Panc1 (cell line): ENCODE measurements at places on chromosomes 6 and 20.
A peak's percentile ranks its signal among the peaks of the same experiment; 100 is the strongest.

- no peak for DNase-seq
Measured at GRCh38 chr6:135266675-135267074, 85.6 kb downstream of the MYB start.

DNA sequence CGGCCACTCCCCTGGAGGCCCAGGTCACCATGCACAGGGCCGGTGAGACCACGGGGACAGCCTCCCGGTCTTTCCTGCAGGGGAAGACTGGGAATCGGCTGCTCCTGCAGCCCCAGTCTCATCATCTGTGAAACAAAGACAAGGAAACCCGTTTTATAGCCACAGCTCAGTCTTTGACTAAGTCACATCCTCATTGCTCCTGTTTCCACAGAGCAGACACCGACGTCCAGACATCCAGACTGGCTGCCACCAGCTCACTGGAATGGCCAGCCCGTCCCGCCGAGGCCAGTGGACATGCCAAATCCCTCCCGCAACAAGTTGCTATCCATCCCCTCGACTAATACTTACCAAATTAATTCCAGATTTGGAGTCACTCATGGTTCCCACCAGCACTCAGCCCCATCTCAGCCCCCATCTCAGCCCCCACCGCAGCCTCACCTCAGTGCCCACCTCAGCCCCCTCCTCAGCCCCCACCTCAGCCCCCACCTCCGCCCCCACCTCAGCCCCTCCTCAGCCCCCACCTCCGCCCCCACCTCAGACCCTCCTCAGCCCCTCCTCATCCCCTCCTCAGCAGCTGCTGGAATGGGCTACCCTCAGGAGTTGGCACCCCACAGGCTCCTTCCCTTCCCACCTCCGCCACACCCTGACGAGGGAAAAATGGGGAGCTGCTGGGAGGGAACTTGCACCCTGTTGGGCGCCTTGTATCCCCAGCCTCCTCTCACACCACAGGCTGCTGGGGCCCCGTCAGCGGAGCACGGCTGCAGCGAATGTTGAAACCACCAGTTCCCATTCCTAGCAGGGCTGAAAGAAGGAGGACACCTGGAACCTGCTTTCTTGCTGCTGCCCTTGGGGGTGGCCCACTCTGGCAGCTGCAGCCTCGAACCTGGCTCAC is 48.7 kb downstream of the YTHDF1 start:
- DNase-seq = no peak

- no peak for DNase-seq
Measured at GRCh38 chr6:142481466-142481865, 179.7 kb downstream of the ADGRG6 start.

GRCh38 chr6:35439308-35439707 is 12.8 kb upstream of the FANCE start:
- no peak for DNase-seq

GRCh38 chr6:156741287-156742073 is 35.7 kb upstream of the ARID1B start:
- DNase-seq = no peak

DNA sequence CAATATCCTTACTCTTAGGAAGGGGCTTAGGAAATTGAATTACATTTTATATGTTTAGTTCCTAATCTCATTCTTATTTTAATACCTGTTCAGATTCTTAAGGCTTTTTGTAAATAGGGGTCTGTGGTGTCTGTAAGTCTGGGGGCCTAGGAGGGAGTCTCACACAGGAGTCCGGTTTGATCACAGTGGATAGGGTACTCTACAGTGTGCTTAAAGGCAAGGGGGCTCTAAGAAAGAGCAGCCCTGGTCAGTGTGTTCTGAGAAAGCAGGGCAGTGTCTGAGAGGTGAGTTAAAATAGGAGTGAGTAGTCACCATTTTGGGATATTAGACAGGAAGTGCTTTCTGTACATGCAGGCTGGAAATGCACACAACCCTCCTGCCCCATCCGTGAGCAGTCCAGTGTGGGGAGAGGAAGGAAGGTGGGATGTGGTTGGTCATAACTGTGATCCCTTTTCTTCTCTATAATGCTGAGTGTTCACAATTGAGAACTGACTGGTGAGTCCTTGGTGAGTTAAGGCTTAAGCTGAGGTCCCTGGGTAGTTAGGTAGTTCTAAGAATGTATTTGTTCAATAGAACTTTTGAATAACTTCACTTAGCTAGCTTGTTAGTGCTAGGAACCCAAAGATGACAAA is 50.0 kb downstream of the CDKAL1 start:
- DNase-seq = no peak

DNA sequence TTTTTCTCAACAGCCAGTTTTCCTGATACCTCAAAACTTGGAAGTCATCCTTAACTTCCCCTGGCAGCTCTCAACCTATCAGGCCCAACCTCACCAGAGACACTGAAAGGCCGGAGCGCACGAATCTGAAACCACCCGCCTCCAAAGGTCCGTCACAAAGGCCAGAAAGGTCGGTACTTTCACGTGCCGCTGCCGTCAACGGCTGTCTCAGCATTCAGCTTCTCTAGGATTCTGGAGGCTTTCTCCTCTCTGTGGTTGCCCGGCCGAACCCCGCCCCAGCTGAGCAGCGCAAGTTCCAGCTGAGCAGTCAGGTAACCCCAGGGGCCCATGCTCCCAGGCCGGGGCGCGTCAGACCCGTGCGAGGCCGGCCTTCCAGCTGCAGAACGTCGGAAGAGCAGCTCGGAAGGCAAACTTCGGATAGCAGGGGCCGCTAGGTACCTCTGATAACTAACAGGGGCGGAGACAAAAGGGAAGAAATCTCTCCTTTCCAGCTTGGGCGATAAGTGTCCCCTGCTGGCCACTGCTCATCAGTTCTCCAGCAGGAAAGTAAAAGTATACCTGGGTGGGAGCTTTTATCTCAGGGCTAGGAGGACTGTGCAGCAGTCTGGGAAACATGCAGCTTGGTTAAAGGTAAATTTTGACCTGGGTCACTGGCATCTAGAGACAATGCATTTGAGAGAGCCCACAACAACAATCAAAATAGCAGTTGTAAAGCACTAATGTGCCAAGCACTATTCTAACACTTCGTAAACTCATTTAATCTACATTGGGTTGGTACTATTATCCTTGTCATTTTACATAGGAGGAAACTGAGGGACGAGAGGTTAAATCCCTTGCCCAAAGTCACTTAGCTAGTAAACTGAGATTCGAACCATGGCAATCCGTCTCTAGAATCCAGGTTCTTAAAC is 16.1 kb downstream of the ZSCAN12 start:
- peak; percentile 81 for DNase-seq

DNA sequence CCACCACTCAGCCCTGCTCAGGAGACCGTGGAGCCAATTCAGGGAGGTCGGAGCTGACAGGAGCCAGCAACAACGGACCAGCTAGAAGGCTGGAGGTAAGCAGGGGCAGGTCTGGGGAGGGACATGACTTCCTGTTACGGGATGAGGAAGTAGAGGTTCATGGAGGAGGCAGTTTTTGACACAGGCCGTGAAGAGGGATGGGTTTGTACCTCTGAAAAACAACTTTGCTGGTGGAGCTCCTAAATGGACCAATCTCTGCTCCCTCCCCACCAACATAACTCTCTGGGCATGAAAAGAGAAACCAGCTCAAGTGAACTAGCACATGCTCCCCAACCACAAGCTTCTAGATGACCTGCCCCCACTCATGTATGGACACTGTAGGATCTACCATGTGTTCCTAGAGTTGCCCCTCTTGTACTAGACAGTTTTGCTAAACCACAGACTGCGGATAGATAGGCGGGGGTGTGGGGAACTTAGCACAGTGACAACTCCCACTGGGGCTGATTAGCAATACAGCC is 31.4 kb downstream of the RALGAPA2 start:
- no peak for DNase-seq

DNA sequence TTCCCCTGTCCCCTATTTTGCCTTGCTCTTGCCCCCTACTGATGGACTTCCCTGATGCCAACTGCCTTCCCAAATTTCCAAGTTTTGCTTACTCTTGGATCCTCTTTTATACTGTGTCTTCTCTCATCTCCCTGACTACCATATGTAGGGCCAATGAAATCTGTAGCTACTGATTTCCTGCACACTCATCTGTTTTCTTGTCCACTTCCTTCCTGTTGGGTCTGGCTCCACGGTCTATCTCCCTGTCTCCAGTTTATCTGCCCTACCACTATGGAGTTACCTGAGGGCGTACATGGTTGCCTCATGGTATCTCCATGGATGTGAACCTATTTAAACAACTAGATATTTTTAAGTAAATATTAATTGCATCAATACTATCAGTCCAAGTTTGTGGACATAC is 140.3 kb upstream of the MCHR2 start:
- no peak for DNase-seq

- DNase-seq = no peak
Measured at GRCh38 chr6:87099472-87099871, 4.6 kb upstream of the CGA start.

DNA sequence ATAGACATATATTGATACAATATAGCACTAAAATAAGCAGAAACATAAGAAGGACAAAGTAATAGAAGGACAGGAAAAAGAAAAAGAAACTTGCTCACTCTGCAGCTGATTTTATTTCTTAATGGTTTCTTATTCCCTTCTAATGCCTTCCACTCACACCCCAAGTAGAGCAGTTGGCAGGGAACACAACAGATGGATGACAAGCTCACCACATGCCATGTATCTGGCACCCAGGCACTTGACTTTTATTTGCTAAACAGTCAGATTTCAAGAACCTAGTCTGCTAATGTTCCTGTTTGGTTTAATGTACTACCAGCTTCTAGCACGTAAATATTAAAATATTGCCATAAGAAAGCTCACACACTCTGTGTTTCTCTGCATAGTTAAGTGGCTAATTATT is 87.1 kb downstream of the COL19A1 start:
- DNase-seq = no peak

GRCh38 chr6:53104916-53105315 is 39.7 kb downstream of the FBXO9 start:
- no peak for DNase-seq

GRCh38 chr20:25083773-25084625 is 2.1 kb upstream of the VSX1 start:
- no peak for DNase-seq

- DNase-seq = no peak
Measured at GRCh38 chr6:90467546-90467945, 119.3 kb downstream of the MAP3K7 start.

DNA sequence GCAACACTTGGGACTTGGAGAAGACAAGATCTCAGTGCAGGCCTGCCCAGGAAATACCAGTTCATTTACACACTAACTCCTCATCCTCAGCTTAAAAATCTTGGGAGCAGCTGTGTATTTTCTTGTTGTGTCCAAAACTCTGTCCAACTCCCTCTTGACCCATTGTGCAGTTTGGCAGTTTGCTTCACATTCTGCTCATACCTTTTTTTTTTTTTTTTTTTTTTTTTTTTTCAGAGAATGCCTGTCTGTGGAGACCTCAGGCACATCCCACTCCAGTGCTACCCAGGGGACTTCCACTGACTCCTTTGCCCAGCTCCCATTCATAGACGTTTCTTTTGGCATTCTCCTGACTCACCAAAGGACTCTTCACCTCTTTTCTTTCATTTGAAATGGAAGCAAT is 265.8 kb upstream of the TCF21 start:
- no peak for DNase-seq

DNA sequence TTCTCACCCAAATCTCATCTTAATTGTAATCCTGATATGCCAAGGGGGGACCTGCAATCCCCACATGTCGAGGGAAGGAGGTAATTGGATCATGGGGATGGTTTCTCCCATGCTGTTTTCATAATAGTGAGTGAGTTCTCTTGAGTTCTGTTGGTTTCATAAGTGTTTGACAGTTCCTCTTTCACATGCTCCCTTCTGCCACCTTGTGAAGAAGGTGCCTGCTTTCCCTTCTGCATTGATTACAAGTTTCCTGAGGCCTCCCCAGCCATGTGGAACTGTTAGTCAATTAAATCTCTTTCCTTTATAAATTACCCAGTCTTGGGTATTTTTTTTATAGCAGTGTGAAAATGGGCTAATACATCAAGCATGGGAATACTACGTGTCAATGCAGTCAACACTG is 925.0 kb upstream of the MAN1A1 start:
- DNase-seq = no peak

DNA sequence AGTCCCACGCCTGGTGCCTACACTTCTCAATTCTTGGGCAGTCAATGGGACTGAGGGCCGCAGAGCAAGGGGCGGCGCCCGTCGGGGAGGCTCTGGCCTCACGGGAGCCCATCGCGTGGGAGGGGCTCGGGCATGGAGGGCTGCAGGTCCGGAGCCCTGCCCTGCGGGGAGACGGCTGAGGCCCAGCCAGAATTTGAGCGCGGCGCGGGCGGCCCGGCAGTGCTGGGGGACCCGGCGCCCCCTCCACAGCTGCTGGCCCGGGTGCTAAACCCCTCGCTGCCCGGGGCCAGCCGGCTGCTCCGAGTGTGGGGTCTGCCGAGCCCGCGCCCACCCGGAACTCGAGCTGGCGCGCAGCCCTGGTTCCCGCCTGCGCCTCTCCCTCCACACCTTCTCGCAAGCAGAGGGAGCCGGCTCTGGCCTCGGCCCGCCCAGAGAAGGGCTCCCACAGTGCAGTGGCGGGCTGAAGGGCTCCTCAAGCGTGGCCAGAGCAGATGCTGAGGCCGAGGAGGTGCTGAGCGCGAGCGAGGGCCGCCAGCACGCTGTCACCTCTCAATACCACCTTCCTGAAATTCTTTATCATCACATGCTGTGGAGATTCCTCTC is 58.5 kb downstream of the BAK1 start:
- no peak for DNase-seq

DNA sequence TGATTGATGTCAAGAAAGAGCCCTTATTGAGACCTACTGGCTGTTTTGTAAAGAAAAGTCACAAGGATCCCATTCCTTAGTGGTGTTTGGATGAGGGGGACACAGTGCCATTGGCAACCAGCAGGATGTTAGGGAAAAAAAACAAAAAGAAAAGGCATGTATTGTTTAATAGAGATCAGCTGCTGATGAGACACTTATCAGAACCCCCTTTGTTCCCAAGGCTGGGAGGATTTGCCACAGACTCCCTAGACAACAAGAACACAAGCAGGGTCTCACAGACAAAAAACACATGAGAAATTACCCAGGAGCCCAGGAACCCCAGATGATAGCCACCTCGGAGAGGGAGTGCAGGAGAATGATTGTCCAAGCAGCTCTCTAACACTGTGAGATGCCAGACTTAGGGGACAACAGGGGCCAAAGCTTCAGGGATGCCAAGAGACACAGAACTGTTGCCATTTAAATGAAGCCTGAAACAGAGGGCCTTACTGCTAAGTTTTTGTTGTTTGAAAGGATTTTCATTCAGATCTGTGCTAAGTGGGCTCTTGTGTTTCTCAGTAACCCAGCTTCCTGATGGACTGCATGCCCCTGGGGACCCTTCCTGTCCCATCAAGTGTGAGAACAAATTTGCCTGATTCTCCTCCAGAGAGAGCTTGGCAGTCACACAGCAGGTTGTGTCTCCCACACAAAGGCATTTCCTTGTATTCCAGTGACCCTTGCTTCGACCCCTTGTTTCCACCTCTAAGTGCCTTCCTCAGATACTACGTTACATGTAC is 48.7 kb upstream of the HEY2 start:
- DNase-seq = no peak

- DNase-seq = no peak
Measured at GRCh38 chr6:138416206-138416605, 12.2 kb downstream of the HEBP2 start.

DNA sequence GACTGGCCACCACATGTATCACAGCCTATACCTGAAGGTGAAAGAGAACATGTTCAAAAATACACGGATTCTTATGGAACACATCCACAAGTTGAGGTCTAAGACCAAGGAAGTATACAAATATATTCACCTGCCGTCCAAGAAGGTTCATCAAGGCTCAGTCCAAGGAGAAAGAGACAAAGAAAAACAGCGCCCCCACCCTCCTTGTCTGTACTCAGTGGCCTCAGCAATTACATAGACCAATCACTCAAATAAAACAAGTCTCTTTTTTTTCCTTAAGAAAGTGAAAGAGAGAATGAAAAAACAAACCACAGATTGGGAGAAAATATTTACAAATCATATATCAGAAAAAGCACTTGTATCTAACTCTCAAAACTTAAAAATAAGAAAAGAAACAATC is 19.5 kb downstream of the CPXM1 start:
- no peak for DNase-seq
